ENCODE measurements at places on chromosomes 4 and X.

DNA sequence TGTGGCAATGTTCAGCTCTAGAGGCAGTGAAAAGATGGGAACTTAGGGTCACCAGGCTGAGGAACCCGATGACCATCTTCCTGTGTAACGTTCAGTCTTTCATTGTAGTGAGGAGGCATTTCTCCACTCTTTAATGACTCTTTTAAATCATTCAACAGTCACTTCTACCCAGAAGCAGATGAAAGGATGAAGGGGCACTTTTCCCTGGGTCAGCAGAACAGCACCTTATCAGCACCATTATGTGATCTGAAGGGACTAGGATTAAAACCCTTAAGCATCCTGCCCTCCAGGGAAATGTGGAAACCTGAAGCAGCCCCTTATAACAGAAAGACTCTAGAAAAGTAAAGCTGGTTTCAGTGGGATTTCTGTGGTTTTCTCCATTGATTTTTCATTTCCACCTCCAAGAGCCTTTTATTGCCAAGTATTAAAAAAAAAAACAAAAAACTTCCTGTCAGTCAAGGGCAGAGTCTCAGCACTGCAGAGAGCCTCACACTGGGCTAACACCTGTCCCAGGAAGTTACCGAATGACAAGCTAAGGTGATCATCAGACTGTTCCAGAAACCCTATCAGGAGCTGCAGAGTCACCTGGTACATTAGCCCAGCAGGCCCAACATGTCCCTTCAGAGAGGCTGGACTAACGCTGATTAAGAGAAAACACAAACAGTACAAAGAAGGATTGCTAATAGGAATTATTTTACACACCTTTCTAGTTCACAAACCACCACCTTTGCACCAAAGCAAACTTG is 185.9 kb downstream of the SHROOM3 start:
- DNase-seq: no peak

GRCh38 chr4:88341227-88342192 is 37.1 kb upstream of the HERC6 start:
- no peak for DNase-seq

GRCh38 chrX:41029332-41029731 is 55.9 kb upstream of the USP9X start:
- DNase-seq: no peak

- no peak for DNase-seq
Measured at GRCh38 chrX:7132335-7133049, 15.0 kb upstream of the STS start.
